Osteoblast (primary cell): ENCODE measurements at places on chromosomes 12 and 14. TPM values are rescaled to one million over a fixed set of nuclear protein-coding genes. Genes with fewer than 3 reads are reported as not detected.
A peak's percentile ranks its signal among the peaks of the same experiment; 100 is the strongest.

Gene NKX2-1
- not detected in 2 replicates for total RNA-seq

Gene MYH6
- total RNA-seq, result under 0.01 TPM in 1 of 2 replicates, not detected in the other

Gene DACT1
- 74.8 and 75.6 TPM in 2 replicates for total RNA-seq

Gene TMEM260
- 15.6 and 16.5 TPM in 2 replicates for total RNA-seq

Gene KRT79
- total RNA-seq, result not detected in 2 replicates

DNA sequence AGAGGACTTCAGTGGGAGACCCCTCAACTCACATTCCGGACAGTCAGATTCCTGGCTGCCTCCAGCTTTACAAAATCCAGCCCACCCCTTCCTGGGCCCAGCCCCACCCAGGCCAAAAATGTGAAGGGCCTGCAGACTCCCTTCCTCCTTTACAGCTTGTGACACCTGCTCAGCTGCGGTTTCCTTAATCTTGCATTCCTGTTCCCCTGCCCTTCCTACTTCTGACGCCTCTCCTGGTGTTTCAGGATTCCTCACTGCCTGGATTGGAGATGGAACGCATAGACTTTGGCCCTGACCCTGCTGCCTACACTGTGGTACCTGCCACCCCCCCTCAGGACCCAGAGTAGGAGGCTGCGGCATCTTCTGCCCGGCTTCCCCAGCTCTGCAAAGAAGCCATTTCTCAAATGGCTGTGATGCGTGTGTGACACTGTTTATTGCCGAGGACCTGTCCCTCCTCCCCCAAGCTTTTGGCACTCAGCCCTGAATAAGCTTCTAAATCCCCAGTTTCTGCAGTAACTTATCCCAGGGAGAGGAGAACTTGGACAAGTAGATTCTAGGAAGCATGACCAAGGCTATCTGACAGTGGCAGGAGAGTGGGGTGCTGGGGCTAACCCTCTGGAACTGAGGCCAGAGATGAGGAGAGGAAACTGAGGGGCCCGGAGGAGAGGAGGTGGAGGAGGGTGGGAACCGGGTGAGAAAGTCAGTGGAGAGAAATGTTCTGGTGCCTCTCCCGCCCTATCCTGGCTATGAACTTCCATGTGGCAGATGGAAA is 24.9 kb upstream of the BCDIN3D start:
- DNase-seq, result no peak

GRCh38 chr12:48183876-48184548 is 568 bp downstream of the CCDC184 start:
- DNase-seq, result no peak

DNA sequence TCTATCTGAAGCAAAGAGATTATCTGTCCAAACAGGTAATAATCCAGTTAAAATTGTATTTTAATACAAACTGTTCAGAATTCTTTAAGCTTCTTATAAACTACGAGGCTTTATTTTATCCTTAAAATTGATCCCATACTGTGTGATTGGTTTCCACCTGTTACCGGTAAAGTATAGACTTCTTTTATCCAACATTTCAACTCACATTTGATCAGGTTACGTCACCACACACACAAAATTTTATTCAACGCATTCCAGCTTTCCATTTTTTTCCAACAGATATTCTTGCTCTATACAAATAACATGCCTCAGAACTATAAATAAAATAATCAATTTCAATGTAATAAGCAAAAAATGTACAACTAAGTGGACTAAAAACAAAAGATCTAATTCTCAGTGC is 4.5 kb downstream of the NOVA1 start:
- no peak for DNase-seq

DNA sequence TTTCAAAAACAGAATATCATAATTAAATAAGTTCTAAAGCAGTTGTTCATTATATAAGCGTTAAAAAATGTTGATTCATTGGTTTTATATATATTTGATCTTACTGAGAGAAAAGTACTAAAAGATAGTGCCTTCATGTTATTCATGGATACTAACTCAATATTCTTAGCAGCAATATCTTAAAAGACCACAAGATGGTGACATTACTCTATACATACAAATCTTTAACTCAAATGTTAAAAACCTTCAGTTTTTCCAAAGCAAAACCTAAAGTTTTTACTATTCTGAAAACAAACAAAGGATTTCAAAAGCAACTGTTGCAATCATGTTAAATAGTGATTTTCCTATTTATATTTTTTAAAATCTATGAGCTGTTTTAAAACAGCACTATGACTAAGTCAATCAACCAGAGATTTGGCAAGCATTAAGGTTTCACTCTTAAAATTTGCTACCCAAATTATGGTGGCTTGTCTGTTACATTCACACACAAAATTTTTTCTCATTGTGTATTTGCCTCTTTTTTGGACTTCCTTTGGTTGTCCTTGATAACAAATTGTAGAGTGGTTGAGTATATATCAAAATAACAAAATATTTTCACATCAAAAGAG is 50.1 kb upstream of the RERGL start:
- DNase-seq, result no peak

DNA sequence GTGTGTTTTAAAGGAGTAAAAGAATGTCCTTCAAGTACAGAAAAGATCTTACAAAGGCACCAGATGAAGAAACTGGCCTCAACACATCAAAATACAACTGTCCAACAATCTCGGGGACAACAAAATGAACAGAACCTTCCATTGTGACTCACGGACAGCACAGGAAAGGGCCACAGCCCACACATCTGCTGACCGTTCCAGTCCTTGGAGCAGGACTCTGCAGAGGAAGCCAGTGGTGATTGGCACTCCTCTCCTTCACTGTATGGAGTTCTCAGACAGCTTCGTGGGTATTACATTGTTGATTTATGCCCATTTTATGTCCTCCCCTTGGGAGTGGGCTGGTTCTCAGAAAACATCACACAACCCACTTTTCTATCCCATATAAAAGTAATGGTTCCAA is 32.5 kb upstream of the TC2N start:
- peak; percentile 36 for DNase-seq

GRCh38 chr12:3141339-3142321 is 64.5 kb downstream of the TSPAN9 start:
- peak; percentile 36 for DNase-seq

- no peak for DNase-seq
Observed at GRCh38 chr12:99686142-99686541, 38.6 kb downstream of the GARIN6 start.
